ENCODE measurements at places on chromosomes 2 and 18. TPM values are rescaled to one million over a fixed set of nuclear protein-coding genes. Genes with fewer than 3 reads are reported as not detected.

Gene FAM161A
- total RNA-seq = 1.7 TPM

Gene RTP5
- not detected for total RNA-seq

- H3K27ac ChIP-seq = no peak overlapping the region
- H3K4me1 ChIP-seq = no peaks in the 10 kb centered on the region
- no peak for DNase-seq
- H3K36me3 ChIP-seq = no peaks in the 10 kb centered on the region
- no peak overlapping the region for H3K4me3 ChIP-seq
Measured at GRCh38 chr2:144241801-144242200, 278.1 kb downstream of the ZEB2 start.

DNA sequence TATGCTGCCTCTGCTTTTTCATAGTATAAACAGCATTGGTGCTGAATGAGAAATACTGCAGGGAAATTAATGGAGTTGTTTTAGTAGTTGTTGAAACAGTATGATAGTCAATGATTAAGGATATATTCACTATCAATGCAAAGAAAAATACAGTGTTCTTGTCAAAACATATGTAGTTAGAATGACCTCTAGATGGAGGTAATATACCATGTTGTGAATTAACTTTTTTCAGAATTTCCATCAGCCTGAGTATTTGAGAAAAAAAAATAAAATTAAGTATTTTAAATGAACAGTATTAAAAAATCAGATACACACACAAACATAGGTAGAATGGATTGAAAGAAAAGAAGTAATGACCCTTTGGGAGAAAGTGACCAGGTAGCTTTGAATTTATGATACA, 59.5 kb downstream of the RMDN2 start:
- peaks cover 3% of the 10 kb centered on the region for H3K4me1 ChIP-seq
- no peaks in the 10 kb centered on the region for H3K36me3 ChIP-seq
- no peak overlapping the region for H3K27ac ChIP-seq
- H3K27me3 ChIP-seq = no peaks in the 10 kb centered on the region
- no peak overlapping the region for H3K4me3 ChIP-seq
- no peak for DNase-seq

Gene ABCG8
- total RNA-seq = not detected
